Left renal cortex interstitium (tissue), 4 donors: ENCODE measurements at places on chromosomes 2 and 18. TPM values are rescaled to one million over a fixed set of nuclear protein-coding genes. Genes with fewer than 3 reads are reported as not detected.

GRCh38 chr18:12532661-12533060 is 124.9 kb downstream of the PRELID3A start:
- no peak for DNase-seq

- no peak for DNase-seq
Measured at GRCh38 chr2:239359196-239359912, 41.5 kb downstream of the HDAC4 start.

DNA sequence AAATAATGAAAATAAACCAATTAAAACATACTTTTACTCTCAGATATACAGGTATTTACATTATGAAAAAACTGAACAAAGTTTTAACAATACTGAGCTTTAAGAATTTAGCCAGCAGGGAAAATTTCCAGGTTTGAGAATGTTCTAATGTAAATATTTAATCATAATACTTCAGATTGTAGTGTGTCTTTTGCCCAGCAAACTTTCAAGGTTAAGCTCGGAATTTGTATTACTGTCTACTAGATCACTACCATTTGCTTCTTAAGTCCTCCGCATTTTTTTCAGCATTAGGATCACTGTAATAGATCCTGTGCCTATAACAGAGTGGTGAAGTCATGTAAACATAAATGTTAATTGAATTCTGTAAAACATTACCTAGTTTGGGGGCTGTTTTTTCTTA is 52.7 kb downstream of the CFAP210 start:
- DNase-seq, result no peak

Gene CTDP1
- polyA plus RNA-seq, result 13.9 TPM
